Mucosa of gallbladder (tissue), 1 donor: ENCODE measurements at places on chromosomes 7 and 10. TPM values are rescaled to one million over a fixed set of nuclear protein-coding genes. Genes with fewer than 3 reads are reported as not detected.

GRCh38 chr7:150940431-150941102 is 37.6 kb downstream of the KCNH2 start:
- DNase-seq = no peak

- DNase-seq = no peak
Measured at GRCh38 chr7:27826357-27826756, 86.4 kb downstream of the TAX1BP1 start.

GRCh38 chr7:123783820-123784219 is 35.0 kb upstream of the WASL start:
- no peak for DNase-seq

- DNase-seq = peak; percentile 27
Measured at GRCh38 chr10:58967551-58968388, 208.7 kb upstream of the PHYHIPL start.

DNA sequence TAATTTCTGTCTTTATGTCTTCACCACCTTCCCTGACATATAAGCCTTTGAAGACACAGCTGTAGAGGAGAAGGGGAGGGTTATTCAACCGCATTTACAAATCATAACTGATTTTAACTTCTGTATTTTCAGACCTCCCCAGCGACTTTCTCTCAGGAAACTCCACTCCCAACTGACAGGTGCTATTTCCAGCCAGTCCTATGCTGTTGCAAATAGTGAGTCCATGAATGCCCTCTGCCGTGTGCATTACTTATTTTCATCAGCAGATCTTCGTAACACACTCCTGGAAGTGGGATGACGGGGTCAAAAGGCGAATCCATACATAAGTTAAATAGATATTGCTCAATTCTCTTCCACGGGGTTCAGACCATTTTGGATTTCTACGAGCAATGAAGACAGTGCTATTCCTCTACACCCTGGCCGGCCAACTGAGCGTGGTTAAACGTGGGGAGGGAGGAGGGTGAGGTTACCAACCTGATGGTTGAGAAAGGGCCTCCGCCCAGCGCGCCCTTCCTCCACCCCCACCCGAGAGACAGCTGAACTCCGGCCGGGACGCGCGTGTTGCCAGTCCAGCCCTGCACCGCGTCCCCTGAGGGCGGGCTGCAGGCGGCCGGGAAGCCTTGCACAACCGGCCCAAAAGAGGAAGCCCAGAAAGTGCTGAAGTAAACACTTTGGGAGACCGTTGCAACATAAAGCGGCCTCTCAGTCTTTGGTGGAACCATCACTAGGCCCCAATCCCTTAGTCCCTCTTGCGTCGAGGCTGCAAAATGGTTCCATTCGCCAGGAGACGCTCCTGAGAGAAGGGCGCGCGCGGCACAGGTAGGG is at the start of gene APBB1IP:
TSS of gene APBB1IP (plus strand) at position 705 of the 825 bp plus-strand sequence. CDS start 53,986 bp downstream, outside the sequence.
- peak; percentile 68 for DNase-seq

The LIPK gene
- total RNA-seq = not detected

GRCh38 chr7:139730746-139731612 is 46.8 kb downstream of the HIPK2 start:
- peak; percentile 34 for DNase-seq

DNA sequence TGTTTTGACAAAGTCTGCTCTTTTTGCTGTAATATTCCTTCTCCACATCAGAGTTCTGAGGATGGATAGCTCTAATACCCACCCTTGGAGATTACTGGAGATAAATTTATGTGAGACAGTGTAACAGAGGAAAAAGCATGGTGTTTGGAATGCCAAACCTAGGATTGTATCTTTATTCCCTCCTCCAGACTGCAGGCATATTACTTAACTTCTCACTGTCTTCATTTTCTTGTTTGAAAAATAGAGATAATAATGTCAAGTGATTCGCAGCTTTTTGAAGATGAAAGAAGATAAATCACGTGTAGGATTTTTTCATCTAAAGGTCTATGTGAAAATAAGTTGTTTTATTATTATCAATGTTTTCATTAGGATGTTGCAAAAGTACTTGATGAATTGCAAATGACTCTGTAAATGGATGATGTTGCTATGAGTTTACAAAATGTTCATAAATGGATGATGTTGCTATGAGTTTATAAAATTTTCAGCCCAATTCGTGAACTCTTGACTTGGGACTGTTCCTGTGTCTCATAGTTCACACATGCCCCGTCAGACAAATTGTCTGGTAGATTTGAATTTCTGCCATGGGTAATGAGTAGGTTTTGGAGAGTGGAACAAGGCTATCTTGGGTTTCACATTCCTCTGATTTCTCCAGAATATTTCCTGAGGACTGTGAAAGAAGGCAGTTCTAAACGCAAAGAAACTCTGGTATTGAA is 113.1 kb upstream of the IGFBP3 start:
- no peak for DNase-seq

DNA sequence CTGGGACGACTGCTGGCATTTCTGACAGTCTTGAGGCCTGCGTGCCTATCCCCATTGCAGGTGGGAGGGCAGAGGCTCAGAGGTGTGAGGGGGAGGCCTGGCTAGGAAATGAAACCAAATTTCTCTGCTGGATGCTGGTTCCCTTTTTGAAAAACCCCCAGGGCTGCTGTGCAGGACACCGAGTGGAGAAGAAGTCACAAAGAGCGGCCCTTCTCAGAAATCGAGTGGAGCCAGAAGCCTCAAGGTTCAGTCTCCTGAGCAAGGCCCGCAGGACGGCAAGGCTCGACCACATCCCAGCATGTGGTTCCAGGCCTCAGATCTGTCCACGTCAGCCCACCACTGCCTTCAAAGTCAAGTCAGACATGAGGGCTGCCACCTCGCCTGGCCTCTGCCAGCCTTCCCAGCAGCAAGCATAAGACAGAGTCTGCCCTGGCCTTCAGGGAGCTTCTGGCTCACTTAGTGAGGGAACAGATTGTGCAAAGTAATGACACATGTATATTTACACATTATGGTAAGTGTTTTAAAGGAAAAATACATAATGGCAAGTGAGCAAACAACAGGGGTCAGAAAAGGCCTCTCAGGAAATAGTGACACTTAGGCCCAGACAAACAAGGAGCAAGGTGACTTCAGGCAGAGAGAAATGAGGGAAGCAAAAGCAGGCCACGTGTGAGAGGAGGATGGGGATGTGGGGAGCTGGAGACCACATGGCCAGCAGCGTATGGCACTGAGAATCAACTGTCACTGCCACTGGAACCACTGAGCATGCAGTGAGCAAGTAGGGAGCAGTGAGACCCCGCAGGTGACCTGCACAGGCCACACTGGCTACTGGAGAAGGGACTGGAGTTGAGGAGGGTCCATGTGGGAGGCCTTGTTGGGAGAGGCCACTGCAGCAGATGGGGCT is 86.7 kb downstream of the ARHGAP22 start:
- no peak for DNase-seq

The DMBT1 gene
- 5.4 TPM for total RNA-seq

- DNase-seq = no peak
Measured at GRCh38 chr10:84407388-84408049, 79.1 kb downstream of the CCSER2 start.

GRCh38 chr7:118609207-118609606 is 384.7 kb downstream of the ANKRD7 start:
- DNase-seq = no peak

The C10orf143 gene
- total RNA-seq = 4.8 TPM

DNA sequence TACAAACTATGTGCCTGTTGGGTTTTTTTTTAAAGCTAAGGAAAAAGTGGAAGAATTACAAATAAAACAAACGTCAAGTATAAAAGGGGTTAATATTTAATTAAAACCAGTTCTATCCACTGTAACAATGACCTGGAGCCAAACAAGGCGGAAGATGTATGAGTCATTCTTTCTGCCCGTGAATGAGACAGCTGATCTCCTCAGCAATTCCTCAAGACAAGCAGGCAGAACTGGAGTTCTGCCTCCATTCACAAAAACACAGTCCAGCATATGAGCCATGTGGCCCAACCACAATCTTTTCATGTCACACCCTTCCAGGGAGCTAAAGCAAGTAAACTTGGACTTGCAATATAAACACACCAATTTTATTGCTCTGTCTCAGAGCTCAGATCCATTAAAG is 8.4 kb downstream of the ETV1 start:
- DNase-seq = peak; percentile 85

DNA sequence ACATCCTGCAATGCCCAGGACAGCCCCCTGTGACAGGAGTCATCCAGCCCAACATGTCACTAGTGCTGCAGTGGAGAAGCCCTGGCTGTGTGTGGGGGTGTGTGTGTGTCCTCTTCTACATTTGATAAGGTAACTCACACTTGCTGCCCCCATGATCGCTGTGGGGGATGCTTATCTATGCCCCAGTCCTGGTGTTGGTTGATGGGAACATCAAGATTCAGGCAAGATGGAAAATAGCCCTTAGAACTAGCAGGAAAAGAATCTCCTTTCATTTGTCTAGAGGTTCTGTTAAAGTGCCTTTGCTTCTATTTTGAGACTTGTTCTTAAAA is 52.4 kb downstream of the TCF7L2 start:
- DNase-seq = no peak
